ENCODE measurements at places on chromosomes 6 and 20. TPM values are rescaled to one million over a fixed set of nuclear protein-coding genes. Genes with fewer than 3 reads are reported as not detected.

Gene CST5
- not detected for total RNA-seq

Gene ID4
- 11.1 TPM for total RNA-seq

Gene LKAAEAR1
- not detected for total RNA-seq

Gene HCK
- total RNA-seq, result not detected

Gene ZSCAN23
- total RNA-seq, result 5.3 TPM

Gene DEFB124
- not detected for total RNA-seq

Gene DEFB132
- total RNA-seq, result not detected

Gene ZNF831
- total RNA-seq, result not detected

Gene FAM217A
- not detected for total RNA-seq

Gene SEMG1
- not detected for total RNA-seq

Gene GNMT
- total RNA-seq, result not detected

Gene RIMS4
- total RNA-seq, result not detected

Gene TGM2
- 237 TPM for total RNA-seq

Gene RNF144B
- 2.8 TPM for total RNA-seq

Gene PCMT1
- total RNA-seq, result 159 TPM

Gene EYA2
- 2.5 TPM for total RNA-seq

Measured in IMR-90 (cell line).